Activated CD4-positive, alpha-beta T cell treated with anti-CD3 and anti-CD28 coated beads, Interleukin-2, Interleukin-4, amounts not matched to agents 100 ng/mL and 50 ng/mL, durations not matched to agents 16 hours and 8 hours (primary cell): ENCODE measurements at places on chromosomes 7 and 10.

DNA sequence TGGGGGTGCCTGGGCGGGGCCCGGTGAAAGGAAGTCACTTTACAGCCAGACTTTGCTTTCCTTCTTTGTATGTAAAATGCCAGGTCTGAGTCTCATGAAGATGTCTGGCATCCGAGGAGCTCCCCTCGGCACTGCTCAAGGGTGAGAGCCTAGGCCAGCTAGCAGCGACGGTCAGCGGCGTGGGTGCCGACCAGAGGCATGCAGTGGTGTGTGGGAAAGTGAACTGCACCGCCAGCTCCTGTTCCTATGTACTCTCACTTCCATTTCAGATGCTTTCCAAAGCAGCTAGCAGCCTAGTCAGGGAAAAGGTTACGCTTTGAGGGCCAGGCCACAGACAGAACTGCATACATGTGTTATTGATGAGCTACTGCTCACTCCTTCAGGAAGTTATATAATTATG lies 172.8 kb downstream of the ZMYND11 start:
- no peak for DNase-seq

DNA sequence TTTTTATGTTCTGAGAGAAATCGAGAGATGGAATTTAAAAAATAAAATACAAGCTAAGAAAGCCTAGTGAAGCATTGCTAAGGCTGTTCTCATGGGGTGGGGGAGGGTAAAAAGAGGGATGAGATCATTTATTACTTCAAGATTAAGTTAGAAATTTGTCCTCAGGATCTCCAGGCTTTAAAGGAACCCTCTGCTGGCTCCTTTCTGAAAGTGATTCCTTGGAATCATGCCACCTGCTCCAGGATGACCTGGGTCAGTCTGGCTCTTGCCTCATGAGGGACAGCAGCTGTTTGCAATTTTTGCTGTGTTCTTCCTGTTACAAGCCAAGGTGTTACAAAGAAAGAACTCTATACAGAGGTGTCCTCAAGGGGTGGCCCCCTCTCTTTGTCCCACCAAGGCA lies 69.8 kb downstream of the CDK1 start:
- no peak for DNase-seq

DNA sequence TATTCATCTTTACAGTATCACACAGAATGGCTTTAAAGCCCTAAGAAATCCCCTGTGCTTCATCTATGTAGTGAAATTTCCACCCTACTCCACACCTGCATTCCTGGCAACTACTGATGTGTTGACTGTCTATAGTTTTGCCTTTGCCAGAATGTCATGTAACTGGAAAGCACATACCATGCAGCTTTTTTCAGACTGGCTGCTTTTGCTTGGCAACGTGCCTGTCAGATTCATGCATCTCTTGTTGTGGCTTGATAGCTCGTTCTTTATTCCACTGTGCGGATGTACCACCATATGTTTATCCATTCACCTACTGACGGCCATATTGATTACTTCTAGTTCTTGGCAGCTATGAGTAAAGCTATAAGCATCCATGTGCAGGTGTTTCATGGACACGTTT lies 30.6 kb downstream of the RBM17 start:
- no peak for DNase-seq

GRCh38 chr7:71343892-71344291 lies 211.9 kb downstream of the GALNT17 start:
- no peak for DNase-seq

DNA sequence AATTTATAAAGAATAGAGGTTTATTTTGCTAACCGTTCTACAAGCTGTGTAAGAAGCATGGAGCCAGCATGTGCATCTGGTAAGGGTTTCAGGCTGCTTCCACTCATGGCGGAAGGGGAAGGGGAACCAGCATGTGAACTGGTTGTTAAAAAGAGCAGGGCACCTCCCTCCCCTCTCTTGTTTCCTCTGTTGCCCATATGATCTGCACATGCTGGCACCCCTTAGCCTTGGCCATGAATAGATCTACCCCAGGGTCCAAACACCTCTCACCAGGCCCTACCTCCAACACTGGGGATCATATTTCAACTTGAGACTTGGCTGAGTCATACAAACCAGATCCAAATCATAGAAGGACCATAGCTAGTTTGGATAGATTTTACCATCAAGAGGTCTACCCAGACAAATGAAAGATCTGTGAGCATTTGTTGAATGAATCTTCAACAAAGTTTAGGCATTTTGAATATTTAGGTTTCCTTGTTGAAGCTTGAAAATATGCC lies 36.0 kb upstream of the NRP1 start:
- no peak for DNase-seq

DNA sequence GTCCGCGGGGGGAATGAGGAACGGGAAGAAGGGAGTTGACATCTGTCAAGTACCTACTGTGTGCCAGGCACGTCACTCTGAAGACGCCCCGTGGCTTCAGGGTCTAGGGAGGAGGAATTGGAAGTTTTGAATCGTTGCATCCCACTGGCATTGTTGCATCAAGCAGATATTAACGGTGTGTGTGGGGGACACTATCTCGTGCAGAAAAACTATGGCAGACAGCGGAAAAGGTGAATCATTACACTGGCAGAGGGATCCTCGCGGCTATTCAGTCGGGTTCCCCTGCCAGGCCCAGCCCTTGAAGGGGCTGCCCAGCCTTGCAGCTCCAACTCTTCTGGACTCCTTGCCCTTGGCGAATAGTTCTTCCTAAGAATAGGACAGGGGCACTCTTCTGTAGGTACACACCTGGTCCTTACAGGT lies 1.0 kb upstream of the KIAA1549 start:
- no peak for DNase-seq

- no peak for DNase-seq
These were observed 653 bp upstream of the ADRB1 start for GRCh38 chr10:114042895-114043531.
